ENCODE measurements at places on chromosomes 4 and X.
A peak's percentile ranks its signal among the peaks of the same experiment; 100 is the strongest.

GRCh38 chr4:53695540-53696463, 104.5 kb upstream of the LNX1 start:
- no peak for DNase-seq

GRCh38 chr4:185956544-185956940, 112.4 kb upstream of the TLR3 start:
- no peak for DNase-seq

GRCh38 chr4:121738780-121739535, 26.0 kb downstream of the SMIM43 start:
- DNase-seq = no peak

- DNase-seq = no peak
Measured at GRCh38 chr4:42736527-42737195, 79.8 kb upstream of the ATP8A1 start.

- peak; percentile 53 for DNase-seq
Measured at GRCh38 chrX:40434947-40435346, 145.8 kb upstream of the ATP6AP2 start.

DNA sequence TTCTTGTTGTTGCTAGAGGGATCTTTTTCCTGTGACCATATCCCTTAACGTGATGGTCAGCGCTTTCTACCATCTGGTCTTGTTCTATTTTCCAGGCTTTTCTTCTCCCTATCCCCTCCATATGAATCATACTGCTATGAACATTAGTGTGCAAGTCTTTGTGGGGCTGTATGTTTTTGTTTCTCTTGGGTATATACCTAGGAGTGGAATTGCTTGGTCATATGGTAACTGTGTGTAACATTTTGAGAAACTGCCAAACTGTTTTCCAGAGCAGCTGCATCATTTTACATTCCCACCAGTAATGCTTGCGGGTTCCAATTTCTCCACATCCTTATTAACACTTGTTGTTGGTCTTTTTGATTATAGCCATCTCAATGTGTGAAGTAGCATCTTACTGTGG, 121.4 kb downstream of the SPRY1 start:
- no peak for DNase-seq

GRCh38 chrX:31112226-31112999, 40.6 kb upstream of the FTHL17 start:
- DNase-seq = no peak

DNA sequence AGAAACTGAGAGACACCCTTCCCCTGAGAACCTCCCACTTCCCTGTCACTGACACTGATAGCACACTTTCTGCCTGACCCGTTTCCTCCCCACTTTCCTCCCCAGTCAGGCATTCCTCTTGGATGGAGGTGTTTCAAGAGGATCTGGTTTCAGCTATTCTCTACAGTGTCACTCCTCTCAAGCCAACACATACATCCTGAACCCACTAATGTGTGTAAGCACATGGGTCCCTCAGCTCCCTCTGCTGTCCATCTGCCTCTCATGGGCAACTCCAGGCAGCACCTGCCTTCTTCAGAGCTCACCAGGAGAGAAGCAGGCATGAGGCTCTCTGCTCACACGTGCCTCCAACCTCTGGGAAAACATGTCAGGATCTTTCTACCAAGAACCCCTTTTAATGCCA, 207.6 kb downstream of the NAF1 start:
- peak; percentile 15 for DNase-seq

GRCh38 chr4:147137280-147137679, 191.6 kb upstream of the TTC29 start:
- DNase-seq = no peak

- no peak for DNase-seq
Measured at GRCh38 chr4:155692361-155692760, 25.7 kb downstream of the GUCY1A1 start.

- DNase-seq = no peak
Measured at GRCh38 chr4:166458756-166459155, 585.7 kb downstream of the TLL1 start.

GRCh38 chr4:127832585-127832984, 48.1 kb upstream of the PLK4 start:
- DNase-seq = no peak
